ENCODE measurements at places on chromosomes 5 and 9.

- DNase-seq: no peak
Observed at GRCh38 chr5:98187945-98188344, 585.5 kb upstream of the RGMB start.

GRCh38 chr5:159797261-159797970 lies 118.9 kb upstream of the ADRA1B start:
- DNase-seq: peak; percentile 23

GRCh38 chr9:6973762-6974161 lies 216.0 kb downstream of the KDM4C start:
- DNase-seq: no peak

DNA sequence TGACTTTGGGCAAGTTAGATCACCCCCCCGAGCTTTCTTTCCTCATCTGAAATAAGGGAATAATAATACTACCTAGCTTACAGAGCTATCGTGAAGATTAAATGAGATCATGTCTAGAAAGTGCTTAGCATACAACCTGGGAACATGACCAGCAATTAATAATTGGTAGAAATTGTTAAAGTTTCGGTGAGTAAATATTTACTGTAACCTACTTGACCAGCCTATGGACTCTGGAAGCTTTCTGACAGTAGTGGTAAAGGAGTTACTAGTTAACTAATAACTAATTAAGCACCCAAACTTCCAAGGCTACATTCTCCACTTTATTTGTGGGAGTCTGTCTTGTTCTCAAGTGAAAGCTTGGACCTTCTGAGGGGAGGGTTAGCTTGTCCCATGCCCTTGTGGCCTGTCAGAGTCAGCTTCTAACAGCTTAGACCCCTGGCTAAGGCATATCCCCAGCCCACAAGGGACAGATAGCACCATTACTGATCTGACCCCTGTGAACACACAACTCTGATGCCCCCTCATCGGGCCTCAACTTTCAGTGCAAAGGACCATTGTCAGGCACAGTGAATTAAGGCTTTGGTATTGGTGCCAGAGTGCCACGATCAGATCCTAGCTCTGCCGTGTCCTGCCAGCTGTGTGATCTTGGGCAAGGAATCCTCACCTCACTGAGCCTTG lies 58.7 kb upstream of the SAP30L start:
- DNase-seq: no peak

DNA sequence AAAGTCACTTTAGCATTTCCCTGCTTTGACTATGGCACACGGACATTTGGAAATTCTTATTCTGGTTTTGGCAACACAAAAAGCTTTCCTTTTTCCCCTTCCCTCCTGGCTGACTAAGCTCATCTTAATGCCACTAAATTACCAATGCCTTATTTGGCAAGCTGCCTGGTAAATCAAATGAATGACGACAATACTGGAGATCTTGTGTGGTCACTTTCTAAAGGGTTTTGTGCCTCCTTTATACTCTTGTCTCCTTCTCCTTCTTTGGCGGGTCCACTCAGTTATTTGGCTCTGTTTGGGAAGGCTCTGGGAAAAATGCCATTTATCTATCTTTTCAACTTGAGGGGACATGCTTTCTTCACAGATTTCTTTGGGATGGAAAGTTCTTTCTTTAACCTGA lies 34.9 kb downstream of the SH3GL2 start:
- no peak for DNase-seq

- DNase-seq: no peak
Observed at GRCh38 chr9:91302831-91303230, 58.9 kb downstream of the AUH start.

DNA sequence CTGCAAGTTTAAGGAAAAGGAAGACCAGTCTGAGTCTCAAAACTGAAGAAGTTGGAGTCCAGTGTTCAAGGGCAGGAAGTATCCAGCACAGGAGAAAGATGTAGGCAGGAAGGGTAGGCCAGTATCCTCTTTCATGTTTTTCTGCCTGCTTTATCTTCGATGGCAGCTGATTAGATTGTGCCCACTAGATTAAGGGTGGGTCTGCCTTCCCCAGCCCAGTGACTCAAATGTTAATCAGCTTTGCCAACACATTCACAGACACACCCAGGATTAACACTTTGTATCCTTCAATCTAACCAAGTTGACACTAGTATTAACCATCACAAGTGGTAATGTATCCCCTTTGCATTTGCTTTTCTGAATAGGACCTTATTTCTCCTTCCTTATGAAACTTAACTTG lies 535.9 kb upstream of the FTMT start:
- DNase-seq: no peak

GRCh38 chr5:158544388-158545339 lies 555.1 kb downstream of the EBF1 start:
- DNase-seq: no peak

DNA sequence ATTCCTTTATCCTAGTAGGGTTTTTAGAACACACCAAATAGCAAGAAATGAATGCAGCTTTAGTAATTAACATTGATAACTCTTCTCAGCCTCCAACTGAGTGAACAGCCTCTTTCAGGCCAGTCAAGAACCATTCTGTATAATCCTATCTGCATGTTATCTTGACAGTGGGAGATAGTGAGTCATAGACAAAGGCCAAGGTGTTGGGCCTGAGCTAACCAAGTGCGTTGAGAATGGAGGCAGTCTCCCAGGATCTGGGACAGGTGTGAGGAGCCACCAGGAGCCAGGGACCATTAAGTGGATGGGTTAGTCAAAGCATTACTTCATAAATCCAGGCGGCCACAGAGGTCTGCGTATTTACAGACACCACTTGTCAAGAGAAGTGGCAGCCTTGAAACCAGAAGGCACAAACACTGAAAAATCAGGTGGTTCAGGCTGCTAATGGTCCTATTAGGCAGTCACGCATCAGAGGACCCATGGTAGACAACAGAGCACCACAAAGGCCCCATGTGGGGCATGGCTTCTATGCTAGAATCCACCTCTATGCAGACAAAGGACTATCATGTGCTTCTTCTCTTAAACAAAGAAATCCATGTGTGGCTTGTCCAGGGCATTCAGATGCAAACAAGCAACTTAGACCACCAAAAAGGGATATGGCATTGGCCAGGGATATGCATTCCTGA lies 409.7 kb upstream of the PIK3R1 start:
- DNase-seq: no peak

- no peak for DNase-seq
Observed at GRCh38 chr5:10288592-10289219, 19.0 kb downstream of the CMBL start.

Data from stimulated activated effector memory CD8-positive, alpha-beta T cell treated with anti-CD3 and anti-CD28 coated beads, Interleukin-12 subunit alpha, Interleukin-12 subunit beta, amount 100 ng/mL, for 72 hours (primary cell).